ENCODE measurements at places on chromosomes 6 and 20.

- DNase-seq = peak; percentile 38
Observed at GRCh38 chr6:111888928-111889695, 15.9 kb upstream of the FYN start.

GRCh38 chr20:1535420-1536175, 21.9 kb downstream of the SIRPD start:
- no peak for DNase-seq

- DNase-seq = no peak
Observed at GRCh38 chr6:39128832-39129231, 13.8 kb upstream of the SAYSD1 start.

GRCh38 chr20:49384437-49385434, 97.7 kb downstream of the KCNB1 start:
- peak; percentile 87 for DNase-seq

DNA sequence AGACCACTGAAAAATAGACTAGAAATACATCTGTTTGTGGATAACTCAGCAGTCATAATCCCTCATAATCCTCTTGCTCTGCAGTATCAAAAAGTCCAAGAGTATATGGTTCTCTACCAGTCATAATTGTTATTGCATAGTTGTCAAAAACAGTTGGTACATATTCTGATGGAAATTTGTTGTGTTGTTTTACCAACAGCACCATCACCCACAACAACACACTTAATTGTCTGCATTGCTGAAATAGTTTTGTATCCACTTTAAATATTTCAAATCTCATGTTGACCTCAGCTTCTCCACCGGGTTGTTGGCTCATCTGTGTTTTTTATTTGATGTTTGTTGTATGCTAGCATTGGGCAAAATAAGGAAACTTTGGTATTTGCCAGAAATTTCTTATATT, 39.4 kb downstream of the ITCH start:
- no peak for DNase-seq

DNA sequence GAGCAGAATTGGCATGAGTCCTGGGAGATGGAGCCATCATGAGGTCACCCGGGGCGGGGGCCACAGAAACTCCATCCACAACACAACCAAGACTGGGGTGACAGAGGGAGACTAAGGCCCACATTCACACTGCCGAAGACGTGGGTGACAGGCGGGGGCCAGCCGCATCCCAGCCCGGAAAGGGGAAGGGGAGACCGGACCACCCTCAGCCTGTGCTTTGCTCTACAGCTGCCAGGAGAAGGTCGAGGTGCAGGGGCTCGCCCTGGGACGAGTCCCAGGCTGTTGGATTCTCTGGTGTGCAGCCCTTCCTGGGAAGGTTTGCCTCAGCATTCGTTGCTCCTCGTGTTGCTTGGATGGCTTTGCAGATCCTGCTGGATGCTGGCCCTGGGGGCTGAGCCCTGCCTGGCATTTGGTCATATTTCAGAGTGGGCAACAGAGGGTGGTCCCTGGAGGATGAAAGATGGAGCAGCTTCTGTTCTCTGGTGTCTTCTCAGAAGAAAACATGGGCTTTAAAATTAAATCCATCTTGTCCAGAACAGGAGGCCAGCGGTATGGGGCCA, 328.9 kb downstream of the TAF4 start:
- no peak for DNase-seq

All from K562 (cell line).